ENCODE measurements at places on chromosomes 1 and 21.

DNA sequence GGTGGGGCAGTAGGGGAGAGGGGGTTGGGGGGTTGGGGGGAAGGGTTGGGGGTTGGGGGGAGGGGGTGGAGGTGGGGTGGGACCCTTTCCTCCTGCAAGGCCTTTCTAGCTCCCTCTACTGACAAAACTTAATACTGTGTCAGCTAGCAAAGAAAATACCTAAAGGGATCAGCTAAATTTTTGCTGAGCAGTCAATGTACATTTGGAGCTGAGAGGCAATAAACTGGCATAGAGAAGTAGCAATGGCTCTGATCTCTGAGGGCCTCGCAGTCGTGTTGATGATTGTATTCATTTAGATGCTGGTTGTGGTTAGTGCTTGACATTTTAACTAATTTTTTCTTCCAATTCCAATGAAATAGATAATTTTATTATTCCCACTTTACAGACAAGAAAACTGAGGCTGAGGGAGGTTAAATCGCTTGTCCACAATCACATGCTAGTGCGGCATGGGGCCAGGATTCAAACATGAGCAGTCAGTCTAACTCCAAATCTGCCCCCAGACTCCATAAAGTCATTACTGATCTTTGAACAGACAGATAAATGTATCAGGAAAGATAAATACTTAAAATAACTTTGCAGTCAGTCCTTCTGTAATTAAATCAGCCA lies 357.1 kb downstream of the DISC1 start:
- DNase-seq = no peak

- DNase-seq = no peak
Measured at GRCh38 chr1:234927971-234928640, 200.5 kb downstream of the TOMM20 start.

DNA sequence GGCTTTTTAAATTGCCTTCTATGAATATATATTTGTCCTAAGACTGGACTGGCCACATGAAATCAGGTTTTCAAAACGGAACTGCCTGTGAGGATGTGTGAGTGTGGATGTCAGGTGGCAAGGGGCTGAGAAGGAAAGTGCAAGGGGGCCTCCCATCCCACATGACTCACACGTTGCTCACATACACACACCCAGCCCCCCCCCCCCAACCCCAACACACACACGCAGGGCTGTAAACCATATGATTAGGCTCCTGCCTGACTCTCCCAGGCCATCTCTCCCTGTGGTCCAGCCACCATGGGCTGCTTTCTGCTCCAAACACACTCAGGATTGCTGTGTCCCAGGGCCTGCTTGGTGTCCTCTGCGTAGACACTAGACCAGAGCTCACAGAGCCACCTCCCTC lies 22.4 kb downstream of the DEGS1 start:
- DNase-seq = no peak

DNA sequence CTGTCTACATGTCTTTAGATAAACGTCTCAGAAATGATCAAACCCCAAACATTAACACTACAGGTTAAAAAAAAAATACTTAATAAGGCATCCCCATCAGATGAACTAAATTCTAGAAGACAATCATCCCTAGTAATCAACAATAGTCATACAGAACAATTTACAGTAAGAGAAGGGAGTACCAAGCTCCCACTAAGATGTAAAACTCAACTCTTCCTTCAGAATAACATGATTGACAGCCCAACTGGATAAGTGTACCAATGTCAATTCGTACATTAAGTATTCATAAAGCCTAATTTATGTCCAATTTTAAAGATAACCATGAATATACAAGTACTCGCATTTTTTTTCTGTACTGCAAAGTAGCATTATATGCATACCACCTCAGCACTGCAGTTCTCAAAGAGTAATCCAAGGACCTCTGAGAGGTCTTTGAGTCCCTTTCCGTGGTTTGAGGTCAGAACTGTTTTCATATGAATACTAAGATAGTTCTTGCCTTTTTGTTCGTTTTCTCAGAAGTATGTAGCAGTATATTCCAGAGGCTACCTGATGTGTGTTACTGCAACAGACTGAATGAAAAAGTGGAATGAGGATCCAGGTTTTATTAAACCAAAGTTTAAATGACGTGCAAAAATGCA lies 6.6 kb downstream of the SCAF4 start:
- no peak for DNase-seq

DNA sequence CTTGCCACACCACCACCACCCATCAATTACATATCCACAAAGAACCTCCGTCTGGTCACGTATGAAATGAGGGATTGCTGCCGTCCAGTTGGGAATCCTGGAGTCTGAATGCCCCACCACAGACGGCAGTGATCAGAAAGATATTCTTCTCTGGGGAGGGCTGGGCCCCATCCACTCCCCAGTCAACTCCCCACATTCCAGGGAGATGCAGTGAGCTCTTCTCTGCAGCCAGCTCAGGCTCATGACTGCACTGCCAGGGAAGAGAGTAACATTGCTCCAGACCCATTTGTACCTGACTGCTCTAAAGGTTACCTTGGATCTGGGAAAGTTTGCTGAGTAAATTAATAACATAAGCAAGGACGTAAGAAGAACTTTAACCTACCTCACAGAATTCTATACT lies 18.3 kb downstream of the DEGS1 start:
- no peak for DNase-seq

GRCh38 chr1:58443986-58444868 lies 102.3 kb downstream of the OMA1 start:
- DNase-seq = no peak

DNA sequence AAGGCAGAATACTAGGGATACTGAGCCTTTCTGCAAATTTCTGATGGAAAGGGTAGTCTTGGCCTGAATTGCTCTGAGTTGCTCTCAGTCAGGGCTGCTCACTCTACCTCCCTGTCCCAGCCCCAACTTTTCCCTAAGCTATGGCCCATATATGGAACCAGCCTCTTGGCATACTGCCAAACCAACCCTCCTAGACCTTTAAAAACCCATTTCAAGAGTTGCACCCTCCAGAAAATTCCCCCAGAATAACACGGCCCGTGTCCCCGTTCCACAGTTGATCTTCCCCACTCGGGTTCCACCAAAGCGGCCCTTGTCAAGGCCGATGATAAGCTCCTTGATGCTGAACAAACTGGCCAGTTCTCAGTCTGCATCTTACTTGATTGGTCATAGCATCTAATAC lies 25.4 kb downstream of the SYT6 start:
- no peak for DNase-seq

GRCh38 chr1:92013923-92014322 lies 15.9 kb upstream of the EPHX4 start:
- DNase-seq = no peak

GRCh38 chr1:165828103-165828668 lies 772 bp downstream of the UCK2 start:
- peak; percentile 63 for DNase-seq

GRCh38 chr1:159902541-159902940 lies 2.6 kb upstream of the CFAP45 start:
- DNase-seq = no peak

- no peak for DNase-seq
Measured at GRCh38 chr1:26318338-26319064, 743 bp downstream of the CD52 start.

DNA sequence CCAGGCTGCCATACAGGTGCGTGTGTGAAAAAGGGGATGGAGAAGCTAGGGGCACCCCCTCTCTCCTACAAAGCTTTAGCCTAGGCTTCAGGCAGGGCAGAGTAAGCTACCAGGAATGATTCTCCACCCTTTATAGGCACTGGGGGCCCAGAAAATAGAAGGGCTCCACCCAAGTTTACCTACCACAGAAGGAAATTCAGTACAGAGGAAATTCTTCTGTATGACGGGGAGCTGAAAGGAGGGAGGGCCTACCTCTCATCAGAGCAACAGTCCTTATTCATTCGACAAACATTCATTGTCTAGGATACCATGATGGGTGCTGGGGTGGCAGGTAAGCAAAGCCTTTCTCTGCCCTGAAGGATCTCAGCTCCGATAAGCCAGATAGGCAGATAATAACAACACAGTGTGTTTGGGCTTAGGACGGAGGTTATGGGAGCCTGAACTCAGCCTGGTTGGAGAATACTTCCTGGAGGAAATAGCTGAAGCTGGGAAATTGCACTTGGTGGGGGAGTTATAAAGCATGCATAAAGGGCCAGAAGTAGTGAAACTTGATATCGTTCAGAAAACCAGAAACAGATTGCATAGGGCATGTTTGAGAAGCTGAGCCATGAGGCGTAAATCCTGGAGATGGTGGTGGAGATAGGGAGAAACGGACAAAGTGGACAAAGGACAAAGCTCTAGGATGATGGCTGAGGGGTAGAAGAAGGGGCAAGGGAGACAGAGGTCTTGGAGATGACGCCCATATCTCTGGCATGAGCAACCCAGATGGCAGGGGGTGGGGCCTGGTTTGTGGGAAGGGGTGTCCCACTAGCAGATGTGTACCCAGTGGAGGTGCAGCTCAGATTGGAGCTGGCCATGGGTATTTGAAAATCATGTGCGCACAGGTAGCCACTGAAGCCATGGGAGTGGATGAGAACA lies 5.3 kb upstream of the P3R3URF start:
- no peak for DNase-seq

GRCh38 chr21:34054259-34054658 lies 19.1 kb upstream of the MRPS6 start:
- no peak for DNase-seq

GRCh38 chr1:18761948-18762840 lies 97.3 kb downstream of the TAS1R2 start:
- DNase-seq = no peak

GRCh38 chr1:100703716-100704115 lies 15.8 kb upstream of the VCAM1 start:
- DNase-seq = no peak

GRCh38 chr1:57727121-57727520 lies 303.3 kb upstream of the DAB1 start:
- no peak for DNase-seq

DNA sequence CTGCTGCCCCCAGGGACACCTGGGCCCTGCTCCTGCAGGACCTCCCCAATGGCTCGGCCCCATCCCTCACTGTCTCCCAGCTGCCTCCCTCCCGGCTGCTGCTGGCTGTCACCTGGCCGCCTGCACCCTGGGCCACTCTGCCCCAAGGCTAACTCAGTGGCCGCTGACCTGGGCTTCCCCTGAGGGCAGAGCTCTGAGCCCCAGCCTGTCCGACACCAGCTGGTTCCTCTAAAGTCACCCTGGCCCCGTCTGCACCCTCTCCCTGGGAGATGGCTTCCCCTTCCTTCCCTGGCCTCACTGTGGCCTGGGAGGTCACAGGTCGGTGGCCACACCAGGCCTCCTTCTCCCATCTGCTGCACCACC lies 15.0 kb downstream of the ITGB2 start:
- no peak for DNase-seq

DNA sequence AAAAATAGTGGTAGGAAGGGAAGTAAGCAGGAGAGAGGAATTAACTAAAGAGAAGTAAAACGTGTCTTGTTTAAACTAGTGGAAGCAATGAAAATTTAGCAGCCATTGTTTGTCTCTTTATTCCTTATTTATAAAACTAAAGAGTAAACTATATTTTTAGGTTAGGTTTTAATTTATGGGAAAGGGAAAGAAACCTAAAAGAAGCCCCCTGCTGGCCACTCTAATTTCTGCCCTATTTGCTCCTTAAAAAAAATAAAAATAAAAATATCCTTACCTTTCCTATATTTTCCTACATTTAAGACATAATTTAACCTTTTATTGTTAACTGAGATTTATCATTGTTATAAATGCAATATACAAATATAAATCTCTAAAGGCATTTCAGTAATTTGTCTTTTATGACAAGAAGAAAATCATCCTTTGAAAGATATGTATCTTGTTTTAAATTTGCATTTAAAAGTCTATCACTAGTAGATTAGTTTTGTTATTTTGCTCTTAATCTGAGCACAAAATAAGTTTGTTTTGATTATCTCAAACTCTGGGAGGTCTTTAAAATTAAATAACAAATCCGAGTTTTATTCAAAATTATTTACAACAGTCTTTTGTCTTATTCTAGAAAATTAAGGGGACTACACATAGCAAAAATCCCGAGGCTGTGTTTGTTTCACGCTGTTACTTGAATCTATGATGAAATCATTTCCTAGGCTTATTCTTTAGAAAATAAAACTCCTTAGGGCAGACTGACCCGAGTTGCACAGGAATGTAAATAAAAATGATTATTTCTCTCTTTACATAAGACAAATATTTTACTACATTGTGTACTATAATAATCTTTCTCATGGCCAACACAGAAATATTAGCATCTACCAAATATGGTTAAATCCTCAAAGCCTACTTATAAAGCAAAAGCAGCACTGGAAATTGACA lies 201.7 kb downstream of the NRIP1 start:
- no peak for DNase-seq

DNA sequence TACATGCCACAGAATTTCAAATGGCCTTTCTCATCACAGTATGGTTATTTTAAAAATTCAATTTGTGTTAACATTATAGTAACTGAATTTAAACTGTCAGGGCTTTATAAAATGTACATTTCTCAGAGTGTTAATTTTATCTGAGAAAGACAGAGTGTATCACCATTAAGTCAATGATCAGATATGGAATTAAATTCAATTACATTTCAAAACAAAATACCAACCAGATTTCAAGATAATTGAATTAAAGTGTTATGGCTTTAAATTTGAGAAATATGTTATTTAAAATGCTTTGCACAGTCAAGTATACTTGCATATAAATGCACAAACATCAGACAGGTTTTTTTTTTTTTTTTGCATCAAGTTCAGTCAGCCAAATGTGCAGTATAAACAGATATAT lies 1574.4 kb downstream of the BRINP3 start:
- no peak for DNase-seq

GRCh38 chr1:17567582-17567981 lies 28.1 kb downstream of the ARHGEF10L start:
- DNase-seq = peak; percentile 74

DNA sequence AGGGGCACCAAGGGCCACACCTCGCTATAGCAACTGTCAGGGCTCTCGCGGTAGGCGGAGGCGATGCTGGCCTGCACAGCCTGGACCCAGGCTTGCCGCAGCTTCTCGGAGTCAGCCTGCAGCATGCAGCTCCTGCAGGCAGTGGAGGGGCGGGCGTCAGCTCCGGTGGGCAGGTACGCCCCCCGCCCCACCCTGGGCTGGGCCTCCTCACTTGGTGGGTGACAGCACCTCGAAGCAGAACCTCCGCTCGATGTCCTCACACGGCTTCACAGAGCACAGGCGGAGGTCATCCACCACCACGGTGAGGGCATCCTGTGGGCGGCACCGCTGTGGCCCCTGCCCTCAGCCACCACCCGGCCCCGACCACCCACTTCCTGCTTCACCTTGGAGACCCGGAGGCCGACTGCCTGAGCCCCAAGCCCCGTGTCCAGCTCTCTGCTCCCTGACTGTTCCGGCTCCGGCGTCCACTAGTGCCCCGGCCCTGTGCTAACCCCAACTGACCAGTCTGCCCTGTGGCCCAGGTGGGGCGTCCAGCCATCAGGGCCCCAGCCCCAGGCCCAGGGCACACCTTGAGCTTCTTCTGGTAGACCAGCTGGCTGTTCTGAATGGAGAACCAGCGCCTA lies 9.8 kb downstream of the ACAP3 start:
- DNase-seq = no peak

Measured in right cardiac atrium (tissue), 5 donors.